ENCODE measurements at places on chromosomes 1 and 21.

DNA sequence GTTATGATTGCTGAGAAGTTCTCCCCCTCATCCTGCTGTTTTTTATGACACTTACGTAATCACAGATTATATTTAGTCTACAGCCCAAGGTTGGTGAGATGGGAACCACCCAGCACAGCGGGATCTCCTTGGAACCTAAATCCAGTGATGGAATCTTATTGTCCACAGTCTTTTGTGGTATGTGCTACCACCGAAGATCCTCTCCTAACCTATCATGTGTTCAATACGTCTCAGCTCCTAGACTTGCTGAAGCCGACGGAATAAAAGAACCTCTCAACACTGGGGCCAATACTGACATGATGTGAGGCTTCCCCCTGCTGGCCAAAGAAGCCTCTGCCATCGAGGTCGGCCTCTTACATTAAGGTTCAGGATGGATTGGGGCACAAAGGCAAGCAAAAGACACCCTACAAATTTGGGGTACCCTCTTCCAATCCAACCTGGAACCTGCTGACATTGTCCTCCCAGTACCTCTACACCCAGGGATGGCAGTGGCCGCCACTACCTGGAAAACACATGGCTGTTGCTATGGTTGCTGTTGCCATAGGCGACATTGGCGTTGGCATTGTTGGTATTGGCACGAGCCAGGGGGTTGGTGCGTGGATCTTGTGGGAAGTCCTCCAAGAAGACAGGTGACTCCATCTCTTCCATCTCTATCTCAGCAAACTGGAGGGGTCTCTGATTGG lies 19.4 kb upstream of the KIF21B start:
- DNase-seq = peak; percentile 60

DNA sequence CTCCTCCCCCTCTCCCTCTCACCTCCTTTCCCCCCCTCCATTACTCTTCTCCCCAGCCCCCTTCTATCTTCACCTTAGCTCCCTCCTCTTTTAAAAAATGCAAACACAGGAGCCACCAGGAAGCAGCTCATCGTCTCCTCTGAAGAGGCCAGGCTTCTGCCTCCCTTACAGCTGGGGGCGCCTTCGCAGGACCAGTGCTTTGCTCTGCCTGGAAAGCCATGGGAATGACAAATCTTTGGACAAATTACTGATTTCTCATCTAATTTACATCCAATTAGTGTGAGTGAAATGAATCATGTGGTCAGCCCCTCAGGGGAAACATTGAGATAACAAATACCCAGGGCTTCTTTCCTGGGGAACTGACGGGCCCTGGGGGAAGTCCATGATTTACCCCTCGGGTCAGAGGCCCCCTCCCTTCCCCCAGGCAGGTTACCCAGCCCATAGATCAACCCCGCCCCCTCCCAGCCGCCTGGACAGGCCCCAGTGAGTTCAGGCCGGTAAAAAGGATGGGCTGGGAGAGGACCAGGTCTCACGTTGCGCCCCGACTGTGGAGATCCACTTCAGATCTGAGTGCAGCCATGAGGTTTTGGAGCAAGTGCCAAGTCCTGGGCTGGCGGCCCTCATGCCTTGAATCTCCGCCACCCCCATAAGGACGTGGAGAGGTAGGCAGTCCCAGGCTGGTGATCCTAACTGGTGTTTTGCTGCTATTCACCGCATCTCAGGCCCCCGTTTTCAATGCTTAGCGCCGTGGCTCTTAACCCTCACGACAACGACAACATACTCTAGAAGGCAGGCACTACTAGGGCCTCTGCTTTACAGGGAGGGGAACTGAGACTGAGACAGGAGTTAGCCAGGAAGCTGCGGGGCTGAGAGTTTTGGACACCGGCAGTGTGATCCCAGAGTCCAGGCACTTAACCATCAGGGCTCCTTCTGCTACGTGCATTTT lies 300.8 kb downstream of the RRAGC start:
- no peak for DNase-seq

- no peak for DNase-seq
These were observed 6.0 kb upstream of the ACTRT2 start for GRCh38 chr1:3015269-3015635.

DNA sequence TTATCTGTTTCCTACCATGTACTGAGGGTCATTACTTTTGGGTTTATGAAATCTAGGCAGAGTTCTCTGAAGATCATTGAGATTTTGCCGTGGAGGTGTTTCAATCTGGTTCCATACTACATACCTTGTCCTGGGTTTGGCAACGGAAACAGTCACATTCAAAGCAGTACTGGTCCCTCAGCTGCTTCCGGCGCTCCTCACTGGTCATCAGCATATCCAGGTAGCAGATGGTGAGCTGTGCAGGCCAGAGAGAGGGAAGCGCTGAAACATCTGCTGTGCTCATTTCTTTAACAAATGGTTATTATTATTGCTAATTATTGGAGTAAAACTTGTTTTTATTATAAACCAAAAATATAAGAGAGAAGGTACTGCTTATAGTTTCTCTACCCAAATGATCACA lies 591.7 kb downstream of the SMYD3 start:
- no peak for DNase-seq

GRCh38 chr1:168786476-168787330 lies 57.7 kb upstream of the DPT start:
- DNase-seq = no peak

DNA sequence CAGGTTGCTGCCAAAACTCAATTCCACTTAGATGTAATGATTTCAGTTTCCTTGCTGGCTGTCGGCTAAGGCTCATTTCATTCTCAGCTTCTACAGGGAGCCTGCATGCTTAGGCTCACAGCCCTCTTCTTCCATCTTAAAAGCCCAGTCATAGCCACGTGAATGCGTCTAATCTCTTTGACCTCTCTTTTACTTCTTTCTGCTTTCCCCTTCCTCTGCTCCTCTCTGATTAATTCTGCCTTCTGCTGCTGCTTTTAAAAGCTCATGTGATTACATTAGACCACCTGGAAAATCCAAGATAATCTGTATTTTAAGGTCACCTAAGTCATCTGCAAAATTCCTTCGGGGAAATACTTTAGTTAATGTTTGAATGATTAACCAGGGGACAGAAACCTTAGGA lies 812.8 kb upstream of the BRINP3 start:
- no peak for DNase-seq

DNA sequence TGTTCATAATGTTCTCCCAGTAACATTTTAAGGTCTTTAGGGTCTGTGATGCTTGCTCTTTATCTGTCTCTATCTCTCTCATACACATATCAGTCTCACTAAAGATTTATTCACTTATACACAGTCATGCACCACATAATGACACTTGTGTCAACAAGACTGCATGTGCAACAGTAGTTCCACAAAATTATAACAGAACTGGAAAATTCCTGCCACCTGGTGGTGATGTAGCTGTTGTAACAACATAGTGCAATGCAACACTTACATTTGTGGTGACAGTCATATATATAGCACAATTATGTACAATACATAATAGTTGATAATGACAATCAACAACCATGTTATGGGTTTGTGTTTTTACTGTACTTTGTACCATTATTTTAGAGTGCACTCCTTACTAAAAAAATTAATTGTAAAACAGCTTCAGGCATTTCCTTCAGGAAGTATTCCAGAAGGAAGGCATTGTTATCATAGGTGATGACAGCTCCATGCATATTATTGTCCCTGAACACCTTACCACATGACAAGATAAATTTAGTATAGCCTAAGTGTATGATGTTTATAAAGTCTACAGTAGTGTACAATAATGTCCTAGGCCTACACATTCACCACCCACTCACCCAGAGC lies 8.1 kb downstream of the TDRD5 start:
- DNase-seq = no peak

DNA sequence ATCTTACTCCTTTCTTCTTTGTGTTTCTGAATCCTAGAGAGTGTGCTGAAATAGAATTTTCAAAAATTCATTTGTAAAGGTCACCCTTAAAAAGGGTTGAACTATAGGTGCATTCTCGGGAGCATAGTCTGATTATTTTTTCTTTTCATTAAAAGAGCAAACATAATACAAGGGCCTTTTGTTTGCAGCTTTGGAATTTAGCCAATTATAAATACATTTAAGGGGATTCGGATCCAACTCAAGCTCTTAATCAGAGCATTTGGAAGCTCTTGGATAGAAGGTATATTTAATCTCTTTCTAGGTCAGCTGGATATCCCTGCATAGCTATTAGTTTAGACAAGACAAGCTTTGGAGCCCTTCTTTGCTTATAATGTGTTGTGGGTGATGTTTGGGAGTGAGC lies 321.7 kb downstream of the HHAT start:
- no peak for DNase-seq

DNA sequence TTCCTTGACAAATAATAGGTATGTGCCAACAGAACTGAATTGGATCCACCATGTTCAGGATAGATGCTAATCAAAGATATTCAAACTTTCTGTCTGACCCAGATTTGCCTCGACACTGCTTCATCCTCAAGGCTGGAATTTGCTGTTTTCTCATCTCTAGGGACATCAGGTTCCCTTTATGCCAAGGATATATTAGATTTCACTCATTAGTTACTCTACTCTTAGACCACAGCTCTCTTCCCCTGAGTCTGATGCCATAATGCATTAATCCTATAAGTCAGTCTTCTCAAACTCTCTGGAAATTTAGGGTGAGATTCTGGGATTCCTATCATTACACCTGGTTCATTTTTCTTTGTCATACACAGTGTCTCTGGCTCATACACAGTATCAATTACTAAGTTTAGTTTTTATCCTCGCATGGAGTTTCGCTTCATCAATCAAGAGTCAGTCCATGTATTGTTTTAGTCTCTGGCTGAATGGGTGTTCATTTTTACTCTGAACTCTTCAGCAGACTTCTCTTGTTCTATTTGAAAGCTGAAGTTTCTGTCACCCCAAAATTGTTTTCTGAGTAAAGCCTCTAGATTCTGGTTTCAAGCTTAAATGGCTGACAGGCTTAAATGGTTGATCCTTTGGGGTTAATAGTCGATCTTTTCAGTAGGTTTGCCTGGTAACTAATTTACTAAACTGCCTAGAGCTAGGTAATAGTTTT lies 9.3 kb upstream of the DCAF6 start:
- DNase-seq = no peak

- DNase-seq = no peak
These were observed 92.6 kb upstream of the BEND5 start for GRCh38 chr1:48869116-48869893.

GRCh38 chr1:234525099-234525799 lies 46.3 kb upstream of the TARBP1 start:
- no peak for DNase-seq

- DNase-seq = no peak
These were observed 38.2 kb downstream of the CD46 start for GRCh38 chr1:207789792-207790787.

GRCh38 chr1:71399594-71399993 lies 318.8 kb upstream of the ZRANB2 start:
- no peak for DNase-seq

- no peak for DNase-seq
These were observed 45.1 kb downstream of the CDC7 start for GRCh38 chr1:91545506-91546300.

DNA sequence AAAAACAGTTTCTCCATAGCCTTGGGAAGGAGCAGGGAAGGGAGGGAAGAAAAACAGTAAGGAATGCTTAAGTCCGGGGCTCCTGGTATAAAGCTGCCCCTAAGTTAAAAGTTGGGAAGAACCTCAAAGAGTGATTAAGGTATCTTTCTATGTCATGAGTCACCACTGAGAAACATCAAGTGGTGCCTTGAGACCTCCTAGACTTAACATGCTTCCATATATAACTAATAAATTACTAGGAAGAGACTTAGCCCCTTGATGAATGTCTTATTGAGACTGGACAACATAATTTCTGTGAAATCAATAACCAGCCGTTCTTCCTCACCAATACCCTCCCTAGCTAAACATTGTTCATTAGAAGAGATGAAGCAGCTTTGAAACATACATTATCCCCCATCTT lies 121.8 kb upstream of the SLC44A3 start:
- no peak for DNase-seq
